Fibroblast of skin of back (primary cell): ENCODE measurements at places on chromosomes 2 and 18.
A peak's percentile ranks its signal among the peaks of the same experiment; 100 is the strongest.

GRCh38 chr2:54609647-54610046 lies 113.8 kb upstream of the EML6 start:
- no peak for DNase-seq

GRCh38 chr2:13335862-13336535 lies 619.3 kb downstream of the TRIB2 start:
- DNase-seq = no peak

DNA sequence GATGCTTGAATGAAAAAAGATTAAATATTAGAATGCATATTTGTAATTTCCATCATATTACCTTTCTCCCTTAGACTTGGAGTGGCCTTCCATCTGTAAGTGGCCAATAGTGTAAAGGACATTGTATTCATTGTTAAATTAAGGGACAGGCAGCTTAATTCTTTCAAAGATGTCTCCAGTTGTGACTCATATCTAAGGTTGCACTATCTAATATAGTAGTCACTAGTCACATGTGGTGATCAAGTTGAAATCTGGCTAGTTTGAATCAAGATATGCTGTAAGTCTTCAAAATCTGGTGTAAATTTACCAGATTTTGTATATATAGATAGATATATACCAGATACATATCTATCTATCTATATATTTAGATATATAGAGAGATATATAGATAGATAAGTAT lies 52.4 kb upstream of the AGPS start:
- DNase-seq = no peak

- no peak for DNase-seq
Observed at GRCh38 chr18:23810396-23810795, 121.1 kb downstream of the LAMA3 start.

DNA sequence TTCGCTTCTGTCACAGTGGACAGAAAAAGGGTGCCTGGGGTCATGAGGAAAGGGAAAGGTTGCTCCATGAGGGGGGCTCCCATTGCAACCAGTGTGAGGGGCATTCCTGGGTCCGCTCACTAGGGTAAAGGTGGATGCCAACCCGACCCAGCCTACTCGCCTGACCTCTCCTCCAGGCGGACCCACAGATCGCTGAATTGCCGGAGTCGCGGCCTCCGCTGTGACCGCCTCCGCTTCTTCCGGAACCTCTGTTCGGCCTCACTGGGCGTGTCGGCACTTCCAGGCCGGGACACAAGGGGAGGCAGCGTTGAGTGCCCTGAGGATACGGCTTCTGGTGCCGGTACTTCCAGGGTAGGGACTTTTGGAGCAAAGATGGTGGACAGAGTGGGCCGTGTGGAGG lies 57.1 kb downstream of the TRABD2A start:
- DNase-seq = no peak

DNA sequence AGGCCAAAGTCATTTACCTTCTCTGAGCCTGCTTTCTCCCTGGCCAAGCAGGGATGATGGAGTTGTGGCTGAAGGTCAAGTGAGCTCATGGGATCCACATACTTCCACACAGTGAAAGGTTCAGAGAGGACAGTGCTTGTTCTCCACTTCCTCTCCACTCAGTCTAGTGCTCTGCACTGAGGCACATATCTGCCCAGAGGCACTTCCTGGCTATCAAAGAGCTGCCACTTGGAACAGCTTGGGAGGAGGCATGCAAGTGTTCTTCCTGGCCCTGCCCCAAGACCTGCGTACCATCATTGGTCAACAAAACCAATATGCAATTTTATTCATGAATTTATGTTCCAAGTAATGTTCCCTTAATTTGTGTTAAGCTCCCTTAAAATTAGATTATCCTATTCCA lies 71.9 kb downstream of the RNF152 start:
- DNase-seq = no peak

GRCh38 chr2:232137356-232138147 lies 176.0 kb downstream of the DIS3L2 start:
- peak; percentile 15 for DNase-seq

GRCh38 chr2:23400703-23401102 lies 15.7 kb downstream of the KLHL29 start:
- DNase-seq = no peak

DNA sequence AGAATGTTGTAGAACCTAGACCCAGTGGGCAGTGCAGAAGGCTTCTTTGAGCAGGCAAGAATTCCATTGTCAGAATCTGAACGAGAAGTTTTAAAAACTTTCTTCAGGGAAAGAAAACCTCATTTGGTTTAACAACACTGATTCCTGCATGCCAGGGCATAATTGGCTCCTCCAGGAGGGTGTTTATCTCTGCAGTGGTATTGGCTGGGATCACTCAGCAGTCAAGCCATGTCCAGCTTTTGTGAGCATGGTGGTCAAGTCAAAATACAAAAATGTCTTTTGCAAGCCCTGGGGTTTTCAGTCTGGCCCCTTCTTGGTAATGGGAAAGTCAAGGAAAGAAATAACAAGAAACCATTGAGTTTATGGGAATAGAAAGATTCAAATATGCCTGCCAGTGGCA lies 28.3 kb downstream of the FHOD3 start:
- no peak for DNase-seq

DNA sequence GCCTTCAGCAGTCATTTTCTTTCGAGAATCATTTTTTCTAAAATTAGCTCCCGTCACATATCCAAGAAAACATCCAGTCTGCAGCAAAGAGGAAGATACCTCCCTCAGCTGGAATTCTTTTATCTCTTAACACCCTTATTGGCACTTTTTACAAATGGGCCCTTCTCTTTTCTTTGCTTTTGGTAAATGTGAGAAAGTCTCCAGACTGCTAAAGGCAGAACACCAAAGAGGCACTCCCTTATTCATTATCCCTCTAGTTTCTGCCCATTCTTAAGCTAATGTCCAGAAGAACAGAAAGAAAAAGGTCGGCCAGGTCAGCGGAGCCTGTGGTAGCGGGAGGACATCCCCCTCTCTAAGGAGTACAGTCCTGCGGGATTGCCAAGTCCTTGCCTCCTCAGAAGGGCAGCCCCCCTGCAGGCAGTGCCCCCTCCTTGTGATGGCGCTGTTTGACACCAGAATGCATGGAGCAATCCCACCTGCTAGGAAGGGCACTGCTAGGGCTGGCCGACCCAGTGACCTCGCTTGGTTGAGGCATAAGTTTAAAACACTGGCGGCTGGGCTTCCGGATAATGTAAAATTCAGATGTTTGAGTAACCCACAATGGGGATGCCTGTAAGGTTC lies 34.0 kb downstream of the ST6GAL2 start:
- no peak for DNase-seq

DNA sequence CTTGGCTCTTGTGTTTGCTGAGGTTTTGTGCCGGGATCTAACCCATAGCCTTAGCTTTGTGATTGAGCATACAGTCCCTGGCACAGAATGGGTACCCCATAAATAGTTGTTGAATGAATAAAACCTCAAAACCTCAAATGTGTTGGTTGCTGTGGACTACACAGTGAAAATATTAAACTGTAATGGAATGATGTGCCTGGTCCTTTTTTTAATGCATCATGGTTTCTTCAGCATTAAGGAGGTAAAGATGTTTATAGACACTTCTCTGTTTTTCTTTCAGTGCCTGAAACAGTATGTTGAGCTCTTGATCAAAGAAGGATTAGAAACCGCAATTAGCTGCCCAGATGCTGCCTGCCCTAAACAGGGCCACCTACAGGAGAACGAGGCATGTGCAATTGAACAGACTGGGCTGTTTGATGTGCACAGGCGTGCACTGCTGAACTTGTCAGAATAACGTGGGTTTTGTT lies 97.0 kb downstream of the RNF144A start:
- no peak for DNase-seq

GRCh38 chr2:74768401-74768914 lies 65.5 kb upstream of the HK2 start:
- peak; percentile 89 for DNase-seq

DNA sequence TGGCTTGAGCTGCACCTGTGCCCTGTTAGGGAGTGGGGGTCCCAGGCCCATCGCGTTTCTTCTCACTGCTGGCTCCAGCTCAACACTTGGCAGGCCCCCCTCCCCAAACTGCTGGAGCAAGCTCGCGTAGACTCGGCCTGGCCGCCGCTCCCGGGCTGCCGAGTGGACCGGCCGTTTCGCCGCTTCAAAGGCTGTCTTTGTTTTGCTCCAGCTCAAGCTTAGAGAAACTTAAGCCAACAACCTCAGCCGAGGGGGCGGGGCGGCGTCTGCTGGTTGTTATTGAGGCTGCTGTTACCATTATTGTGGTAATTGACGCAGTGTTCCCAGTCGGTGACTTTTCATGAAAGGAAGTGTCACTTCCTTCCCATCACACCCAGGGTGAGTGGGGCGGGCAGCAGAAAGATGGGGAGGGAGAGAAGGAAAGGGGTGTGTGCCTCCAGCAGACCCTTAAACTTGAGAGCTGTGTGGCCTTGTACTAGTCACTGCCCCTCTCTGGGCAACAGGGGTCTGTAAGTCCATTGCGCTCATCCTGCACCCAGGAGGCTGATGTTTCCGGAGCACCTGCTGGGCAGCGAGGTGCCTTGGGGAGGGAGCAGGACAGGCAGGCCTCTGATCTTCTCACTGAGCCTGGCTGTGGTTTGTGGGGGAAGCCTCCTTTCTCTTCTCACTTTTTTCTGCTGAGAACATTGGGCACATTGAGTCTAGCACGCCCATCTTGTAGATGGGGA lies 2.1 kb downstream of the ARID5A start:
- no peak for DNase-seq

GRCh38 chr2:224210286-224211180 lies 171.4 kb upstream of the SERPINE2 start:
- no peak for DNase-seq

- DNase-seq = no peak
Observed at GRCh38 chr2:123077101-123077500, 948.0 kb upstream of the CNTNAP5 start.

DNA sequence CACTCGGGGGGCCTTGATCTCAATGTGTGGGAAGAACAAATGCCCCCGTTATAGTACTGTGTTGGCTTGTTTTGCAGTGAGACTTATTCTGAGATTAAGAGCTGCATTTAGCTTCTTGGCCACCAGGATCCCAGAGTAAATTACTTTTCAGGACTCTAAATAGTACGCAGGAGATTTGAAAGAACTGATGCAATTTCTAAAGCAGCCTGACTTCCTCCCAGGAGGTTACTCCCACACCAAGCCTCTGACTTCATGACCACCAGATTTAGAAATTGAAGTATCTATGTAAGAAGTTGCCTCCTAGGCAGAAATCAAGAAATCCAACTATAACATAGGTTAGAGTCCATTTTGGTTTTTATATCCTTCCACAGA lies 67.0 kb downstream of the FEZ2 start:
- peak; percentile 73 for DNase-seq

DNA sequence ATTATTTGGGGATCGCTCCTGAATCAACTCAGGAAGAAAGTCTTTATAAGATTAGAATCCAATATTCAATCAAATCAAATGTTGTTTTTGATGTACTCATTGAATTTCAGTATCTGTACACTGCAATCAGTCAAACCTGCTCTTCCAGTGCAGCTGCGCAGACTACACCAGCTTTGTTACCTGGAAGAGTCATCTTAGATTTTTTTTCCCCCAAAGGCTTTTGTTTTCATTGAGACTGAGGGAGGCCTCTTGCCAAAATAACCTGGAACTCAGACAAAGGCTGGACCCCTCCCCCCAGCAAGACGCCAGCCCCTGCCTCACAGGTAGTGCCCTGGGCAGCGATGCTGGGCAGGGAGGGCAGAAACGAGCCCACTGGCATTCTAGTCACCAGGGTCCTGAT lies 74.8 kb downstream of the ARHGEF4 start:
- DNase-seq = no peak

GRCh38 chr2:238655198-238655860 lies 192.6 kb upstream of the TWIST2 start:
- DNase-seq = no peak

DNA sequence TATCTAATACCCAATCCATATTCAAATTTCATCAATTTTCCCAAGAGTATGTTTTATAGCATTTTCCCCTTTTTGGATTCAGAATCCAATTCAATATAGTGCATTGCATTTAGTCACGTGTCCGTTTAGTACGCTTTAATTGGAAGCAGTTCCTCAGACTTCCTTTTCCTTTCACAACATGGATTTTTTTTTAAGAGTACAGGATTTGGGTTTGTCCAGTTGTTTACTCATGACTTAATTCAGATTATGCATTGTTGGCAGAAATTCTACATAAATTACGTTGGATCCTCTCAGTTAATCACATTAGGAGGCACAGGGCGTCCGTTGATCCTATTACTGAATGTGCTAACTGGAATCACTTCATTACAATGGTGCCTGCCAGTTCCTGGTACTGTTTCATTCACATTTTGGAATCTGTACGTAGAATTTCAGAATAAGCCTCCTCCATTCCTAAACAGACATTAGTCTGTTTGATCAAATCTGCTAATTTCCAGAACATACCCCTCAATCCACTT lies 70.0 kb upstream of the ATIC start:
- no peak for DNase-seq

DNA sequence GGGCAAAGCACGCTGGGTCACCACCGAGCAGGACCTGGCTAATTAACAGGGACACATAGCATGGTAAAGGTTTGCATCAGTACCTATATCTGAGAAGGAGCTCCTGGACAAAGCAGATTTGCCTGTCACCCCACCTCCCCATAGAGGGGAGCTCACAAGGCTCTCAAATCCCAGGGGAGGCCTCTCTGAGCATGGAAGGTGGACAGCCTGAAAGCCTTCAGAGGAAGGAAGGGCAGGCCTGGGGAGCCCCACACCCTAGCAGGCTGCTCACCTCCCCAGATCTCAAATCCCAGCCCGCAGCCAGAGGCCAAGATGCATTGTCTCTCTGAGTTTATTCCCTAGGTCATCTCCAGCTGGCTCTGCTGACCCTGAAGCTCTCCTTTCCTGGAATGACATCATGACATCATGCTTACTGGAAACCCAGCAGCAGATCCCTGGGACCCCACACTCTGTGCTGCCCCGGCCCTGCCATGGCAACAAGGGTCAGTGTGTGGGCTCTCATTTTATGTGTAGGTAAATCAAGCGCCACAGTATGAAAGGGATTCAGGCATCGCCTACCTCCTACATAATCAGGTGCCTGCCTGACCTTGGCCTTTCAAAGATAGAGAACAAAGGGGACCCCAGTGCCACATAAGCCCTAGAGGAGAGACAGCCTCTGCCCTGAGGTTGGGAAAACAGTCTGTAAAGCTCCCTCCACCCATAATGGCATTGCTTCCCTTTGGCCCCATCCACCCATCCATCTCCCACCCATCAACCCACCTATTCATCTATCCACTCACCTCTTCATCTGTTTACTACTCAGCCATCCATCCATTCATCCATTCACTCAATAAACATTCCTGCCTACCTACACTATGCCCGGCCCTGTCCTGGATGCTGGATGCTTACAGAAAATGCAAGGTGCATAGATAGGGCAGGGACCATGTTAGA lies 15.7 kb upstream of the TEX51 start:
- DNase-seq = no peak

- no peak for DNase-seq
Observed at GRCh38 chr2:98849113-98849512, 86.9 kb downstream of the CRACDL start.

DNA sequence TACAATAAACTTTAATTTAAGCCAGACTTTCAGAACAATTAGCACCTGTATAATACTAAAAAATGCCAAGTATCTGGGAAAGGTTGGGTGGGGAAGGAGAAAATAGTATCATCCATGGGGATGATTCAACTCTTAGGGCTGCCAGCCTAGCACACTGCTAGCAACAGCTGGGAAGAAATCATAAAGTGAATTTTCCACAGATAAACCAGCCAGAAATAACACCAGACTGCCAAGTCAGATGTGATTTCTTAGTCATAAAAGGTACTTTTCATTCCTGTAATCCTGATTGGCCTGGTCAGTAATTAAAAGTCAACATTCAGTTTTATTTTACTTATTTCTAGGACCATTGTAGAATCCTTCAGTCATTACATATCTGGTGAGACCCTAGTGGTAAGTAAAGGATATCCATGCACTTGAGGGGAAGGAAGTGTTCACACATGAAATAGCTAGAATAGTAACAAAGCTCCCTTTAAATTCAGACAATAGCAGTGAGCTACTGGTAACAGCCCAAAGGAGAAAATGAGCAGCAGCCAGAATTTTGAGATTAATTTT lies 59.4 kb downstream of the LIMS1 start:
- DNase-seq = peak; percentile 96
